Muscle of leg (tissue), 16 donors: ENCODE measurements at places on chromosomes 11 and 22. TPM values are rescaled to one million over a fixed set of nuclear protein-coding genes. Genes with fewer than 3 reads are reported as not detected.

DNA sequence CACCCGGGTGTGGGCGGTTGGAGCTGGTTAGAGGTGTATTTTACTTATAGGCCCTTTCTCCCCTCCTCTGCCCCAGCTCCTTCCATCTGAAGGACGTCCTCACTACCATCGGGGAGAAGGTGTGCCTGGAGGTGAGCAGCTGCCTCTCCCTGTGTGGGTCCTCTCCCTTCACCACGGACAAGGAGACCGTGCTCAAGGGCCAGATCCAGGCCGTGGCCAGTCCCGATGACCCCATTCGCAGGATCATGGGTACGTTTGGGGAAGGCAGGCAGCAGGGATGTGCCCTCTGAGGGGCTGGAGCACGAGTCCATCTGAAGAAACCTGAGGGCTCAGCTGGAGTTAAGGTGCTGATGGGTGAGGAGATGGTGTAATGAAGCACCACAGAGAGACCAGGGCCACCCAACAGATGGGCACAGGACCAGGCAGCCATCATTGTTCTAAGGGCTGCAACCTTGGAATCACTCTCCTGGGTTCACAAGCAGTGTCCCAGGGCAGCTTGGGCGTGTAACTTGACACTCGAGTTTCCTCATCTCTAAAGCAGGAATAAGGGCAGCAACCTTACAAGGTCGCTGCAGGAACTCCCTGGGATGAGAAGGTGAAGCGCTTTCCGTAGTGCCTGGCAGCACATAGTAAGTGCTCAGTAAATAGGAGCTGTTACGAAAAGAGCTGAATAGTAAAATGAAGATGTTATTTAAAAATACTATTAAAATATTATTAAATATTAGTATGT lies 29.4 kb downstream of the TCP11L1 start:
- no peak overlapping the region for H3K27ac ChIP-seq
- H3K27me3 ChIP-seq, result no peaks in the 10 kb centered on the region

GRCh38 chr11:66017321-66017720 lies 5.5 kb downstream of the CST6 start:
- peaks cover 13% of the 10 kb centered on the region for H3K4me1 ChIP-seq
- H3K27ac ChIP-seq, result no peak overlapping the region
- no peak for DNase-seq
- no peaks in the 10 kb centered on the region for H3K36me3 ChIP-seq
- no peak overlapping the region for H3K4me3 ChIP-seq

OR2AT4 gene
- total RNA-seq, result not detected

ADORA2A gene
- 8.9 TPM for total RNA-seq

DNA sequence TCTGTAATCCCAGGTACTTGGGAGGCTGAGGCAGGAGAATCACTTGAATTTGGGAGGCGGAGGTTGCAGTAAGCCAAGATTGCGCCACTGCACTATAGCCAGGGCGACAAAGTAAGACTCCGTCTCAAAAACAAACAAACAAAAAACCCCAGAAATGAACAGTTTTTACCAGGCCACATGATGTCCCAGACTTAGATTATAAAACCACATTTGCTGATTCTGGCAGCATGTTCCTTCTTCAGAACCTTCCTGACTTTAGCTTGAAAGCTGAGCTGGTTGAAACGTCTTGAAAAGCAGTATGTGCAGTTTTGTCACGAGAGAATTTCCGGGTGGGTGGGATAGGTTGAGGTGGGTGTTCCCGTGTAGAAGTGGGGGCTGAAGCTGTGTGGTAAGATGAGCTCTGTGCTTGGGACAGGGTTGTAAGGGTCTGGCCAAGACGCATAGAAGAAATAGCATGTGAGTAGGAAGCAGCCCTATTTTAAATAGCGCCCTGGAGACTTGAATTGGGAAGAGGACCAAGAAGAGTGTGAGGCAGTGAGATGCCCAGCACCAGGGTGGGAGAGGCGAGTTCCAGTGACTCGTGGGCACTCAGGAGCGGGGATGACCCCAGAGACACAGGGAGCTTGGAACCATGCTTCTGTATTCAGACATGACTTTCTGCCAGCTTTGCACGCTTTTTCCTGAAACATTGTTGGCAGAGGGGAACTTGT lies 7.6 kb downstream of the AP2A2 start:
- H3K4me3 ChIP-seq, result no peak overlapping the region
- peak overlapping the region; percentile 74 for H3K27ac ChIP-seq
- peaks cover 4% of the 10 kb centered on the region for H3K36me3 ChIP-seq
- DNase-seq, result peak; percentile 89
- peaks cover 26% of the 10 kb centered on the region for H3K4me1 ChIP-seq

CAVIN3 gene
- 43.5 TPM for total RNA-seq

PIH1D2 gene
- 1.1 TPM for total RNA-seq

GRCh38 chr11:94731880-94732601 lies 36.1 kb upstream of the AMOTL1 start:
- H3K27ac ChIP-seq, result peak overlapping the region; percentile 50
- H3K4me1 ChIP-seq, result peaks cover 9% of the 10 kb centered on the region
- H3K4me3 ChIP-seq, result no peak overlapping the region
- no peaks in the 10 kb centered on the region for H3K27me3 ChIP-seq
- no peaks in the 10 kb centered on the region for H3K36me3 ChIP-seq

TRIM48 gene
- not detected for total RNA-seq

DNA sequence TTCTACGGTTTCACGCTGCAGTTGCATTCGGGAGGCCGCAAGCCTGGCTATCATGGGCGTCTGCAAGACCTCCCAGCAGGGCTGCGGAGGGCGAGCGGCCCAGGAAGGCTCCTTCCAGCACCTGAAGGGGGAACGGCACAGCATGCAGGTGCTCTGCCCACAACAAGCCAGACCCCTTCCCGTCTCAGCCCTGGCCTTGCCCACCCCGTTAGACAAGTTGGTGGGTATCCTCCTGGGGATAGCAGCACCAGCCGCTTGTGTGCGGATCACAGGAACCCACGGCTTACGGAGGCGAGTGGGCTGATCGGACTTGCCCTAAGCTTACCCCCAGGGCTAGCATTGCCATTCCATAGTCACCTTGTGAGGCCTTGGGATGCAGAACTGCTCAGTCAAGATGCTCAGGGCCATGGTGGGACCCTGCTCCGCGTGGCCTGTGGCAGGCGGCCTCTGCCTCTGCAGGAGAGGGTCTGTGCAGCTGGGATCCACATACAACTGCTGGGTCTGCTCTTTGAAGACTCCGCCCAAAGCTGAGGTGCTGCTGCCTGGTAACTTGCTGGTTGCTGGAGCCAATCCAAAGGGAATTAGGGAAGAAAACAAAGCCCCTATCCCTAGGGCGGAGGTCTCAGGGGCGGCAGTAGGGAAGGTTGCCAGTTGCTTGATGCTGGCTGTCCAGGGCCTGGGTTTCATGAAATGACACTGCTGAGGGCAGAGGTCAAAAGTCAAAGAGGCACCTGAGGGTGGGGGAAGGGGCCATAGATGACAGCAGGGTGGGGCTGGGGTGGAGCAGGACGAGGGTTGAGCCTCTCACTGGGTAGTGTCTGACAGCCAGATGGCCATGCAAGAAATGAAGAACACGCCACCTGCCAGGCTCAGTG lies 1.4 kb upstream of the OSBPL5 start:
- H3K4me3 ChIP-seq, result no peak overlapping the region
- peak; percentile 24 for DNase-seq
- H3K36me3 ChIP-seq, result no peaks in the 10 kb centered on the region
- H3K27ac ChIP-seq, result no peak overlapping the region
- peaks cover 17% of the 10 kb centered on the region for H3K27me3 ChIP-seq

DNA sequence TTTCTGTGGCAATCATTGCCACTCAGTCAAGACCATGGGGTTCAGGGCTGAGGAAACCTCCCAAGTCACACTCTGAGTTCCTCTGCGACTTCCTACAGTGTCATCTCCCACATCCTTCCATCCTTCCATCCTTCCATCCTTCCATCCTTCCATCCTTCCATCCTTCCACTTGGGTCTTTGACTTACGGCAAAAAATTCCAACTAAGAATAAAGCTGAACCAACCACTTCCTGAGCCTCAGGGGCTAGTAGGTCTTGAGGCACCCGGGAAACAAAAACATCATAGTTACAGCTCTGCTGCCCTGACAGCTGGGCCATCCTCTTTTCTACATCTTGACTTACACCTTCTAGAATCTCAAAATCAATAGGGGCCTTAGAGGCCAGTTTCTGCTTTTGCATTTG lies 32.1 kb downstream of the EHF start:
- no peak overlapping the region for H3K27ac ChIP-seq
- no peaks in the 10 kb centered on the region for H3K4me1 ChIP-seq
- H3K27me3 ChIP-seq, result no peaks in the 10 kb centered on the region
- H3K4me3 ChIP-seq, result no peak overlapping the region
- no peaks in the 10 kb centered on the region for H3K36me3 ChIP-seq
- DNase-seq, result no peak

- no peak overlapping the region for H3K27ac ChIP-seq
- H3K27me3 ChIP-seq, result peaks cover 3% of the 10 kb centered on the region
- H3K36me3 ChIP-seq, result no peaks in the 10 kb centered on the region
These were observed 5.4 kb upstream of the C11orf87 start for GRCh38 chr11:109416601-109417000.

DNA sequence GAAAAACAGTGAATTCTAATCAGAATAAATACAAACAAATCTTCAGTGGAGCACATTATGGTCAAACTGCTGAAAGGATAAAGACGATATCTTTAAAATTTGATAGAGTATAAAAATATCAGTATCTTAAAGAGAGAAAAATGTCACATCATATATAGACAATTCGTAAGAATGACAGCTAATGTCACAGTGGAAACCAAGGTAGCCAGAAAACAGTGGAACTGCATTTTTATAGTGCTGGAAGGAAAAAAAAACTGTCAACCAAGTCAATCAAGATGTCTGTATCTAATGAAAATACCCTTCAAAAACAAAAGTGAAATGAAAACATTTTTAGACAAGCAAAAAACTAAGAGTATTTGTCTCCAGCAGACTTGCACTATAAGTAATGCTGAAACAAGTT lies 73.4 kb upstream of the HMGXB4 start:
- no peaks in the 10 kb centered on the region for H3K27me3 ChIP-seq
- no peaks in the 10 kb centered on the region for H3K4me1 ChIP-seq
- H3K36me3 ChIP-seq, result no peaks in the 10 kb centered on the region
- no peak for DNase-seq
- no peak overlapping the region for H3K4me3 ChIP-seq

MN1 gene
- 9.9 TPM for total RNA-seq

DNA sequence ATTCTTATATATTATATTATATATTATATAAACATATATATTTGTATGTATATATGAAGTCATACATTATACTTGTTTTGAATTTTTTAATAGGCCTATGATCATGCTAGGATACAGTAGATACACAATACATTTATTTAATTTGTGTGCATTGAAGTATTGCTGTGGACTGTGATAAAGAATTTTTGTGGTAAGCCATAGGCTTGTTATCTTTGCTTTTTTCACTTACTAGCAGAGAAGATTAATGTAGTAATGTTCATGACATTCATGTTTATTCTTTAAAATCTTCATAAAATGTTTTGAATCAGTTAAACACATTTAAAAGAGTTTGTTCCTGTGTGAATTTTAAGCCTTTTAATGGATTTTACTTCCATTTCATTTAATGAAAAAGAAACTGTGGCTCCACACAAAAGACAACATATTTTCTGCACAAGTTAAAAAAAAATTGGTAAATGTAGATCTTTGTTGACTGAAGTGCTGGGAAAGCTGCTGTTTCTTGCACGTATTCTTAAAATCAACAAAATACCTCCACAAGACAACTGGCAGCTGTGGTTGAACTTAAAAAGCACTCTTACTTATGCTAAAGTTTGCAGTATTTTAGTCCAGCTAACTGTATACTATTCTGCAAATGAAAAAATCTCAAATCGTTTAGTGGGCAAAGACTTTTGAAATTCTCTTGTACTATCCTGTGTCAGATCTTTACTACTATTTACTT lies 156.2 kb downstream of the TMEM135 start:
- no peak overlapping the region for H3K4me3 ChIP-seq
- H3K36me3 ChIP-seq, result no peaks in the 10 kb centered on the region
- no peaks in the 10 kb centered on the region for H3K4me1 ChIP-seq
- no peaks in the 10 kb centered on the region for H3K27me3 ChIP-seq

DNA sequence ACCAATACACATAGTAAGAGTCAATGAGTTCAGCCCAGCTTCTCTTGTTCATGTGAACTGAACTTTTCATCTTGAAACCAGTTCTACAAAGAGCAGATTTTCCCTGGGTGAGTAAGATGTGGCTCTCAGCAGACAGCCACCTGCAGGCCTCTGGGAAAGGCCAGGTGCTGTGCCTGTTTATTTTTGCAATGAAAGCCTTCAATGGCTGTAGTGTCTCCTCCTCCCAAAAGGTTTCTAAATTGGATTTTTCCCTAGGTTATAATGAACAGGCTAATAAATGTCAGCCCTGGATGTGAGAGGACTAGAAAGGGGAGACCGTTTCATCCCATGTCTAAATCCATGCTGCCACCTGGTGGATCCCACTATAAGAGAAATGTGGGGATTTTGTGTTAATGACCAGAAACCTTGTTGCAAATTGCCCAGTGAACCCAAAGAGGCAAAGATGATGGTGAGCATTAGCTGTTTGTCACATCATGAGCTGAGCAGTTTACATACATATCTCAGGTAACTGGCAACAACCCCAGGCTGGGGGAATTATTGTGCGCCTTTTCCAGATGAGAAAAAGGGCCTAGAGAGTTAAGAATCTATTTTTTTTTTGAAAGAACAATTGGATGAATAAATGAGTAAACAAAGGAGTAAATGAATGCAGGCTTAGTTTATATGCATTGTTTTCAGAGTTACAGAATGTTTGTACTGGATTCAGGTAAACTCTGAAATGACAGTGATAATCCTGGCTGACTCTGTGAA lies 12.7 kb downstream of the C11orf91 start:
- H3K36me3 ChIP-seq, result no peaks in the 10 kb centered on the region
- no peaks in the 10 kb centered on the region for H3K27me3 ChIP-seq
- H3K27ac ChIP-seq, result no peak overlapping the region
- H3K4me3 ChIP-seq, result no peak overlapping the region
- H3K4me1 ChIP-seq, result peaks cover 23% of the 10 kb centered on the region

GRCh38 chr22:41469218-41469851 lies 418 bp downstream of the ACO2 start:
- peaks cover 15% of the 10 kb centered on the region for H3K4me1 ChIP-seq
- H3K27me3 ChIP-seq, result no peaks in the 10 kb centered on the region
- H3K27ac ChIP-seq, result peak overlapping the region; percentile 97
- peak overlapping the region; percentile 99 for H3K4me3 ChIP-seq

GRCh38 chr11:34415538-34415937 lies 23.2 kb upstream of the CAT start:
- no peaks in the 10 kb centered on the region for H3K4me1 ChIP-seq
- H3K36me3 ChIP-seq, result no peaks in the 10 kb centered on the region
- H3K27me3 ChIP-seq, result no peaks in the 10 kb centered on the region
- no peak overlapping the region for H3K4me3 ChIP-seq

ROBO4 gene
- total RNA-seq, result 17.8 TPM

DNA sequence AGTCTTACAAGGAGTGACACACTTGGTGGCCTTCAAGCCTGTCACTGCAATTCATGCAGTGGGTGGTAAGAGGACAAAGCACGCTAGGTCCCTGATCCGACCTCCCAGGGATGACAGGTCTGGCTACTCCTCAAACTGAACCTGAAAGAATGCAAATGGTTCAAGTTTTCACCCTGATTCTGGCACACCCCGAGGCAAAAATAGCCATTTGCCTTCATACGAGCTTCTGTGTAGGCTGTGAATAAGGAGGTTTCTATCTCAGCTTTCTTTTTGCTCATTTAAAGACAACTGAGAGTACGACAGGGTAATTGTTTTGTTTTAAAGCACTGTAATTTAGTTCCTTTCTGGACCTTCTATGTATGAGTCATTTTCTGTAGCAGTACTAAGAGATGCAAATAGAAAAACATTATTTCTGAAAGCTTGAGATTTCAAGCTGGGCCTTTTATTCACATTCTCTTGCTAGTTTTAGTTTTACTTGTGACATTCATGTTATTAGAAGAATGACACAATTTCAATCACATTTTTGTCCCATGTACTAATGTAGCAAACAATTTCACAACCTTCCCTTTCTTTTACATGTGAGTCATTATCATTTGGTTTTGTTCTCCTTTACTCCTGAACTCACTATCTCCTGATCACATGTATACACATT lies 56.6 kb upstream of the FDX1 start:
- H3K27ac ChIP-seq, result no peak overlapping the region
- no peaks in the 10 kb centered on the region for H3K36me3 ChIP-seq
- no peak for DNase-seq
- no peaks in the 10 kb centered on the region for H3K27me3 ChIP-seq

SCGB1C1 gene
- not detected for total RNA-seq
